ENCODE measurements at places on chromosomes 1 and 21.

DNA sequence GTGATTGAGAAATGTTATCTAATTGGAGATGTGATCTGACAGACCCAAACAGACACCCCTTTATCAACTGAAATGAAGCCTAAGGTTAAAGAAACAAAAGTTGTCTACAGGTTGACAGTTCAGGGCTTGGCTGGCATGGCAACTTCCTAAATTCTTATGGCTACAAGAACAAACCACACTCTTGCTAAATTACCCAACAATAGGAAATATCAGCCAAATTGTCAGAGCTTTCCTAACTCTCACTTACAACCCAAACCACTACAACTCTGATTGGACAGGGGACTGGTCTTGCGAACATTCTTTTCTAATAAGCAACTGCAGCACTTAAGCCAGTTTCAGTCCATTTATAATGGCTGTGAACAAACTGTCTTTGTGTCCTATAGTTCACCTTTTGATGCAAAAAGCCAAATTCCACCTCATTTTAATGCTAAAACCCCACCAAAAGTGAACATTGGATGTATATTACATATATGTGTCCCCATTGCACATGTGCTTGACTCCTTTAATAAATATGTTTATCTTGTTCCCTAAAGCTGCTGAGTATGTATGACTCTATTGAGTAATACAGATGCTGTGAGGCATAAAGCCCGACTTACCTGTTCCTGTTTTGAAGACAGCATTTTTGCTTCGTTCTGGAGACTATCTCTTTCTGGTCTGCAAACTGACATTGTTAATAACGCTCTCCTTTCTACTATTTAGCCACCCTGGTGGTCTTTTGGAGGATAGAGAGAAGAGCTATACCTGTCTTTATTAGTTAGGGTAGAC, 101.3 kb upstream of the HMCN1 start:
- no peak for DNase-seq

DNA sequence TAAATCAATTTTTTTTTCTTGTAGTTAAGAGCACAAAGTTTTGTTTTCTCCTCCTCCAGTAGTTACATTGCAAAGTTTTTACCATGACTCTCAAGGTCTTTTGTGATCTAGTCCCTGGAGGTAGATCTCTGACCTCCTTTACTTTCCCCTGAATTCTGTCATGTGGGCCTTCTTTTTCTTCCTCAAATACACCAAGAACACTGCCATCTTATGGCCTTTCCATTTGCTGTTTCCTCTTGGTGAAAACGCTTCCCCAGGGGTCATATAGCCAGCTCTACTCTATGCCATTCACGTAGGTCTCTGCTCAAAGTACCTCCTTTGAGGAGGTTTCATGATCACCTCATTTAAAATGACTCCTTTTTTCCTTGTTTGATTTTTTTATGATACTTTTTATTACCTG, 2.7 kb downstream of the DDX20 start:
- DNase-seq, result no peak

- DNase-seq, result no peak
These were observed 372.6 kb upstream of the LRRC7 start for GRCh38 chr1:69195136-69195535.

DNA sequence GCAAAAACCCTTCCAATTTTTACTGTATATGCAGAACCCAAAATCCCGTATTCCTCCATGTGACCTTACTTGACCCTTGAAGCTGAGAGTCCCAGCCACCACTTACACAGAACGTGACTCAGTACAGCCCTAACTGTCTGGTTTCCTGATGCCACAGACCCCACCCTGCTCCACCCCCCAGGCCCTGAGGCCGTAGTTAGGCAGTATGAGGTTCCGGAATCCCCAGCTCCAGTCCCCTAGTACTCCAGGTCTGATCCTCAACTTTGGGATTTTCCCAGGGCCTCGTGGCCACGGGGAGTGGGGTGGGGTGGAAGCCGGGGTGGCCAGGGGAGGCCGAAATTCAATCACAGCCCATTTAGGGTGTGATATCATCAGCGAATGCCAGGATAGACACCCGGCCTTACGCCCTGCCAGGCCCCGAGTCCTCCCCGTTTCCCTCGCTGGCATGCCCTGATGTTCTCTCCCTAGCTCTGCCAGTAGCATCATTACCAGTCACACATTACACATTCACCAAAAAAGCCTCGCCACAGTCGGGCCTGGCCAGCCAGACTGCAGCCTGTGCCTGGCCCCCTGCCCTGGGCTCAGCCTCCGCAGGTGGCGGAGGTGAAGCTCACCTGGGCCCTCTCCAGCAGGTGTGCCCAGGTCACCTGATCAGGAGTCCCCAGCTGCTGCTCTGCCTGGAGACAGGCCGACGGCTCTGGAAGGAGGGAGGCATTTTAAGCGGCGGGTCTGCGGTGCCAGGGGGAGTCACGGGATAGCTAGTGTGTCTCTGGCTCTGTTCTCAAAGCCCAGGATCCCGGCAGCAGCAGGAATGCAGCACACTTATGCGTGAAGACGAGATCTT, 70.8 kb downstream of the SCCPDH start:
- DNase-seq, result peak; percentile 50

DNA sequence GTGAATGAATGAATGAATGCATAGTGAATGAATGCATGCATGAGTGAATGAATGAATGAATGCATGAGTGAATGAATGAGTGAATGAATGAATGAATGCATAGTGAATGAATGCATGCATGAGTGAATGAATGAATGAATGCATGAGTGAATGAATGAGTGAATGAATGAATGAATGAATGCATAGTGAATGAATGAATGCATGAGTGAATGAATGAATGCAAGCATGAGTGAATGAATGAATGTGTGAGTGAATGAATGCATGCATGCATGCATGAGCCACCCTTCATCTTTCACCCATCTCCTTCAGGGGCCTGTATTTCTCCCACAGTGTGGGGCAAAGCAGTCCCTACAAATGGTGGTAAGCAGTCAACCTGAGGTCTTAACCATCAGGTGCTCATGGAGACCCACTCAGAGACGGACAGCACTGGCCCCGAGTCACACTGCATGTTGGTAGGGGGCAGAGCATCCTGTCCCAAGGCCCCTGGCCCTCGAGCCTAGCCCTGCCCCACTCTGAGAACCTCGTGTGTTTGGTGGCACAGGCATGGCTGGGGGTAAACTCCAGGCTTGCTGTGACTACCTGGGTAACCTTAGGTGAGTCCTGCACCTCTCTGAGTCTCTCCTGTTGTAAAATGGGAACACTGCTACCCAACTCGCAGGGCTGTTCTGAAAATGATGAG, 28.0 kb upstream of the PAX7 start:
- DNase-seq, result no peak

DNA sequence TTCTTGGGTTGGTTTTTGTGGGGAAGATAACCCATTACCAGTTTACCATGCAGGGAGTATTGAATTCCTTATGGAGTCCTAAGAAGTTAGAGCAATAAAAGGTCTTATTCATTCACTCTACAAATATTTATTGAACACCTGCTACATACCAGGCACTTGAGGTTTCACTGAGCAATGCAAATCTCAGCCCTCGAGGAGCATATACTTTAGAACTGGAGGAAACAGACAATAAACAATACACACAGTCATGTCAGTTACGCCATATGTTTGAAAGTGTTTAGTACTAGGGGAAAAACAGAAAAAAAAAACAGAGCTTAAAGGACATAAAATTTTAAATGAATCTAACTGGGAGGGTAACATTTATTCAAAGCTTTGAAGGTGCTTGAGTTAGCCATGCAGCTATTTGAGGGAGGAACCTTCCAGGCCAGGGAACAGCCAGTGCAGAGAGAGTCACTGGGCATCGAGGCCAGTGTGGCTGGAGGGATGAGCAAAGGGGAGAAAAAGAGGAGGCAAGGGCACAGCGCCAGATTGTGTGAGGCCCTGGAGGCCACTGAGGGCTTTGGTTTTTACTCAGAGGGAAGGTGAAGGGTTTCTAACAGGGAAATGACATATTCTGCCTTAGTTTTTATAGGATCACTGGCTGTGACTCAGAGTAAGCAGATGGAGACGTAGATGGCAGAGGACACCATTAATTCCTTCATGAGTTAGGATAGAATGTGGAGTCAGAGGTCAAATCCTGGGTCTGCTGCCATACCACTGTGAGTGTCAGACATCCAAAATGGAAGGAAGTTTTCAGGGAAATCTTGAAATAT, 32.7 kb downstream of the C1orf21 start:
- peak; percentile 7 for DNase-seq

DNA sequence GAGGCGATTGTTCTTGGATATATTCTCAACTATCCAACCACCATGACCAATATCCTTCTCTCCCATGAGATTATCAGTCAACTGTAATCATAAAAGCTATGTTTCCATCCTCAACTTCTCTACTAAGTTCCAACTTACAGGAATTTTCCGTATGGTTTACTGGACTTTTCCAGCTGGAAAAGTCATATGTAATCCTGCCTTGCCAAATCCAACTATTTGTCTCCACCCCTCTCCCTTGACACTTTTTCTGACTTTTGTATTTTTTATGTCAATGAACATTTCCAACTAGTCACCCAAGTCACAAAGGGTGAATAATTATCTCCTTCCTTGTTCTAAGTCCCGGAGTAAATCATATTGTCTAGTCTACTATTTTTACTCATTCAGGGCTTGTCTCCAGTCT, 293.1 kb downstream of the USP25 start:
- DNase-seq, result no peak

GRCh38 chr1:202086579-202087350, 36.0 kb upstream of the GPR37L1 start:
- DNase-seq, result no peak

DNA sequence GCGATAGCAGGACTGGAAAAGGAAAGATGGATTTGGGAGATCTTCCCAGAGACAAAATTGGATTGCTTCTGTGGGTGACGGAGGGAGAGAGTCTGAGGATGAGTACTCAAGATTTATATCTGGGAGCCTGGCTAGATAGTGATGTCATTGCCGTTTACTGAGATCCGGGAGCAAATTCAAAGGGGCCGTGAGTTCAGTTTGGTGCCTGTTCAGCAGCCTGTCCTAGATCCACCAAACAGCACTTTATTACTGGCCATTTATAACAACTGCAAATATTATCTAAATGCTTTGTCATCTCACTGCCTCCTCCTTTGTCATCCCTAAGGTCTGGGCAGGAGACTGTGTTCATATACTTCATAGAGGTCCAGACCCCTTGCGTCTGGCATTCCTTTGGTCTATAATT, 29.2 kb downstream of the MAPKAPK2 start:
- DNase-seq, result no peak

DNA sequence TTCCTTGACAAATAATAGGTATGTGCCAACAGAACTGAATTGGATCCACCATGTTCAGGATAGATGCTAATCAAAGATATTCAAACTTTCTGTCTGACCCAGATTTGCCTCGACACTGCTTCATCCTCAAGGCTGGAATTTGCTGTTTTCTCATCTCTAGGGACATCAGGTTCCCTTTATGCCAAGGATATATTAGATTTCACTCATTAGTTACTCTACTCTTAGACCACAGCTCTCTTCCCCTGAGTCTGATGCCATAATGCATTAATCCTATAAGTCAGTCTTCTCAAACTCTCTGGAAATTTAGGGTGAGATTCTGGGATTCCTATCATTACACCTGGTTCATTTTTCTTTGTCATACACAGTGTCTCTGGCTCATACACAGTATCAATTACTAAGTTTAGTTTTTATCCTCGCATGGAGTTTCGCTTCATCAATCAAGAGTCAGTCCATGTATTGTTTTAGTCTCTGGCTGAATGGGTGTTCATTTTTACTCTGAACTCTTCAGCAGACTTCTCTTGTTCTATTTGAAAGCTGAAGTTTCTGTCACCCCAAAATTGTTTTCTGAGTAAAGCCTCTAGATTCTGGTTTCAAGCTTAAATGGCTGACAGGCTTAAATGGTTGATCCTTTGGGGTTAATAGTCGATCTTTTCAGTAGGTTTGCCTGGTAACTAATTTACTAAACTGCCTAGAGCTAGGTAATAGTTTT, 9.3 kb upstream of the DCAF6 start:
- no peak for DNase-seq

- DNase-seq, result peak; percentile 15
These were observed 45.9 kb upstream of the NRDC start for GRCh38 chr1:51924455-51924854.

DNA sequence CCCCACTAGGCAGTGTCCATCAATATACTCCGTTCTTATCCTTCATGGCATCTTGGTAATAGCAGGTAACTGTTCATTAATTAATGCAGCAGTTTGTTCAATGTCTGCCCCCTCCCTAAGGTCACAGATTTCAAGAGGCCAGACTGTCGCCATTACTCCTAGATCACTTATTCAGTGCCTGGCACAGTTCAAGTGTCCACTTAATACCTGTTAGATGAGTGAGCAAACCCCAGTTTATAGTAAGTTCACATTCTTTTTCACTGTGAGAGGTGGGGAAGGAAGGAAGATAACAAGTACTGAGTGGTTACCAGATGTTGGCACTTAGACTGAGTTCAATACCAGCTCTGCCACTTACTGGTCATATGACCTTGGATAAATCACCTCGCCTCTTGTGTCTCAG, 36.4 kb downstream of the OPRD1 start:
- no peak for DNase-seq

- no peak for DNase-seq
These were observed 1.0 kb downstream of the RAB7B start for GRCh38 chr1:206002160-206002559.

GRCh38 chr1:52166996-52167753, 25.3 kb downstream of the ZFYVE9 start:
- DNase-seq, result no peak

DNA sequence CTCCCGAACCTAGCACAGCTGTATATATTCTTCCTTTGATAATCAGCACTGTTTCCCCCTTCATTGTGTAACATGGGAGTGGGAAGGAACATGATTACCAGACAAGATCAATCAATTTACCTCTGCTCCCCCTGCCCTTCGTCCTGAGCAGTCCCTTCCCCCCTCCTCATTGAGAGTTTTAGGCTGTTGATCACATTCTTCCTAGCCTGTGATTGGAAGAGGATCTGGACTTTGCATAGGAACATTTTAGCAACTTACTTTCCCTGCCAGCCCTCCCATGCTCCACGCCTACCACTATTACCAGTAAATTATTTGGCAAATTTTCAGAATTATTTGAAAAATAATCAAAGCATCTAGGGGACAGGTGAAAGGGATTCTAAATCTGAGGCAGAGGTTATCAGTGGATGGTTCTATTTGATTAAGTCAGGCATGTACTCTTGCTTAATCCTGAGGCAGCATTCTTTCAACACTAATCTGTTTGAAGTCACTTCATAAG, 62.7 kb upstream of the ABCD3 start:
- no peak for DNase-seq

DNA sequence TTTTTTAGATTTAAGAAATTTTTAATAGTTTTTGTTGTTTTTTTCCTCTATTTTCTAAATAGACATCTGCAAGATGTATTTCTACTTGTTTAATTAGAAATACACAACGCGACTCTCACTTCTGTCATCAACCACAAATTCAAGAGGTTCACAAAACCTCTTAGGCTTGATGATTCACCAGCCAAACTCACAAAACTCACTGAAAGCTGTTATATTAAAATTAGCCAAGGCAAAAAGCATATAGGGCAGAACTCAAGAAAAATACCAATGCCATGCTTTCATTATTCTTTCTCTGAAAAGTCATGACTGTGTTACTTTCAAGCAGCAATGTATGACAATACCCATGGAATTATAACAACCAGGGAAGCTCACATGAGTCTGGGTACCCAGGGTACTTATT, 487.0 kb upstream of the RGS18 start:
- DNase-seq, result no peak

GRCh38 chr21:34511787-34512455, at the start of gene KCNE1:
TSS of gene KCNE1 (minus strand) at chr21:34512210. CDS start at chr21:34449634, 62,576 bp downstream.
- DNase-seq, result no peak

Measured in H54 (cell line).